ENCODE measurements at places on chromosomes 3 and 15.

DNA sequence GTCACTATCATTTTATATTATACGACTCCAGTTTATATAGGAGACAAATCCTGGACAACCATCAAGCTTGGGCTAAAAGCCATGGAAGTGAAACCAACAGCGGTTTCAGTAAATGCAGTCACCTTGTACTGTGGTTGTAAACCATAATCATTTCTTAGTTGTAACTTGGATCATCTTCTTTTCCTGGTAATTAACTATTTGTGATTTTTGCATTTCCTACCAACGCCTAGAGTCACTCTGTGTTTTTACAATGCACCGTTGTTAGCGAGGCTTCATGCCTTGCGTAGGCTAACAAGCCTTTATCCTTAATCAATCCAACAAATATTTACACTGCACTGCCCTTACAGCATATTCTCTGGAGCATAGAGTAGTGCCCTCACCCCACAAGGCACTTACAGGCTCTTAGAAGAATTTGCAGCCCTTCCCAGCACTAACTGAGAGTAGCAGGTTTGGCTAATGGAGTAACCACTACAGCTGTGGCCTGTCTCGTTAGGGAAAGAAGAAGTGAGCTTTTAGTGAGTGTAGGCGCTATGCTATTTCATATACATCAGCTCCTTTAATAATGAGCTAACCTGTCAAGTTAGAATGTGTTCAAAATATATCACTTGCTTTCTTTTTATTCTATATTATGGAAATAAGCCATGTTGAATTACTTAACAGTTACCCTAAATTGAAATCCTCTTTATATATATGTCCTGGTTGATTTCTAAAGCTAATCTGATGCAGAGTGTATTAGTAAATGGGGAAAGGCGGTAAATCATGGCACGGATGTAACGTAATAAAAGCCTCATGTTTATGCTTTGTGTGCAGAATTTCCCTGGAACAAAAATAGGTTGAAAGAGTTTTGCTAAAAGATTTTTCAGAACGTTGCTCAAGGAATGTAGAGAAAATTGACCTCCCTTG is 62.8 kb downstream of the ABHD2 start:
- no peak for DNase-seq

GRCh38 chr15:47184908-47185801 is 532.1 kb upstream of the SEMA6D start:
- no peak for DNase-seq

DNA sequence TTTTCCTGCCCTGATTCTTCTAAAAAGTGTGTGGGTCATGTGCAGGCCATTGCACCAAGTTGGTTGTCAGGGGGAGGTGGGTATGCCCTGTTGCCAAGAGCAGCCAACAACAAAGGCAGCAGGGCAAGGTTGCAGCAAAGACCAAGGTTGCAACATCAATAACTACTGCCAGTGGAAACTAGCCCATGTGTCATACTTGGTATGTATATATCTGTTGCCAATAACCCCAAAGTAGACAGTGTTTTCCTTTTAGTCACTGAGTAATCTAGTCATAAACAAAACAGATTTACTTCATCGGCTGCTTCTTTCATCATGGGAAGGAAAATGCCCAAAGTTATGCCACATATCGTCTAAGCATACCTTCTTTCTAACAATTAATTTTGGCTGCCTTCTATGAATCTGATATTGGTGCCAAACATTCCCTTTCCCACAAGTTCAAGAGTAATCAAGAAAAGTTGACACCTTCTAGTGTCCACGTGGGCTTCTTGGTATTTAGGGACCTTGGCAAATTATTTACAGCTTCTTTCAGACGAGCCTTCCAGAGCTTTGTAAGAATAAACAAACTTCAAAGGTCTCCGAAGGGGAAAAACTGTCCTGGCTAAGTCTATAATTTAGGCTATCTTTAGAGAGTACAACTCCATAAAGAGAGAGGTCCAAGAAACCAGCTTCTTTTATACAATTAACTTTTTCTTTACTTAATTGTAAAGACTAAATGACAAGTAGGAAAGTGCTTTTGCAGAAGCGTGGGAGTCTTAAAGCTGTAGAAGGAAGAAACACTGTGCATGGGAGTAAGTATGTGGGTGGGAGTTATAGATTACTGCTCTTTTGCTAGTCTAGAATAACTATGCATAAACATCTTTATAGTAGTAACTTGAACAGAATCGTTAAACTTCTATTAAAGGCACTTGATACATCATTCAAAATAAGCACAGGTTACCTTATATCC is 10.0 kb upstream of the MBNL1 start:
- DNase-seq: peak; percentile 73

DNA sequence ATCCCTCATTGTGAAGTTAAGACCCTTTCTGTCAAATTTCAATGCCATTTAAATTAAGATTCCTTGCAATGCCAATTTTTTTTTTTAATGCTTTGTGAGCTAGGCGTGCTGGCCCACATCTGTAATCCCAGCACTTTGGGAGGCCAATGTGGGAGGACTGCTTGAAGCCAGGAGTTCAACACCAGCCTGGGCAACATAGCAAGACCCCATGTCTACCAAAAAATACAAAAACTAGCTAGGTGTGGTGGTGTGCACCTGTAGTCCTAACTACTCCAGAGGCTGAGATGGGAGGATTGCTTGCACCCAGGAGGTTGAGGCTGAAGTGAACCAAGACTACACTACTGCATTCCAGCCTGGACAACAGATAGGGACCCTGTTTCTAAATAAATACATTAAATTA is 5.6 kb upstream of the SH3BP5 start:
- DNase-seq: no peak

- no peak for DNase-seq
Measured at GRCh38 chr3:17032407-17033034, 147.8 kb downstream of the PLCL2 start.

DNA sequence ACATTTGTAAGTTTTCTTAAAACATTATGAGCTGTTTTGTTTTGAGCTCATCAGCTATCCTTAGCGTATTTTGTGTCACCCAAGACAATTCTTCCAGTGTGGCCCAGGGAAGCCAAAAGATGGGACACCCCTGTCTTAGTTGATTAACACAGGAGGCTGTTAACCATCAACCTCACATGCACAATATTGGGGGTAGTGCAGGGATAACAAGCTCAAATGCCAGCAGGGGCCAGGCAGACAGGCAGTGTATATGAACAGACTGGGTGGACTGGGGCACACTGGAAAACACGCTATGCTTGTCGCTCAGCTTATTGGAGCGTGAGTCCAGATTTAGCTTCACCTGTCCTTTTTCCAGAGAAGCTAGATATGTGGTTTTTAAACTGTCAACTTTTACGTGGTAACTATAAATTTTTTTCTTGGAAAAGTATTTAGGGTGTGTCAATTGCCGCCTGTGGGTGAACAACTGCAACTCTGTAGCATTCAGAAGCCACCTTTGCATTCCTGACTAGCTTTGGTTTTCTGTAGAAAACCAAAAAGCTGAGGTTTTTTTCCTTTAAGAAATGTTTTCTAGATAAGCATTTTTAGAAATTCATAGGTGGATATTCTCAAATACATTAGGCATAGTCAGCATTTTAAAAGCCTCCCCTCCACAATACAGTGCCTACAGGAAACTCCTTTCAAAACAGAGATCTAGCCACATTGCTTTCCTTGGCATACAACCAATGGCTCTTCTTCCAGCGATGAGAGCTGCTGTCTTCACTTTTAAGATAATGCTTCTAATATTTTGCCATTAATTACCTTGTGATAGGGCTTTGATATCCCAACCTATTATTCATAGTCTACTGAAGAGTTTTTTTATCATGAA is 14.6 kb downstream of the PSMD6 start:
- DNase-seq: no peak

DNA sequence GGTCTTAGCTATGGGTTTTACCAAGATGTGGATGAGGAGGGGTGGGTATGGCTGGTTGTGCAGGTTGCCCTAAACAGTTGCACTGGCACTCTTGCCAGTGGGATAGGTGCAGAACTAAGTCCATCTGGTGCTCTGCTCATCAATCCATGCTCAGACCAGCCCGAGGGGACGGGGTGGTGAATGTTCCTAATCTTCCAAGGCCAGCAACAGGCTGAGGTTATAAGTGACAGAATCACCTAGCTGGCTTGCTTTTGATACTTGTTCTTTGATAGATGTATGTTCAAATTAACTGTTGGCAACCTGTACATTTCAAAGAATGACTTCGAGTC is 53.5 kb upstream of the CCR2 start:
- no peak for DNase-seq

- DNase-seq: no peak
Measured at GRCh38 chr3:196055240-196055639, 26.6 kb downstream of the TFRC start.

DNA sequence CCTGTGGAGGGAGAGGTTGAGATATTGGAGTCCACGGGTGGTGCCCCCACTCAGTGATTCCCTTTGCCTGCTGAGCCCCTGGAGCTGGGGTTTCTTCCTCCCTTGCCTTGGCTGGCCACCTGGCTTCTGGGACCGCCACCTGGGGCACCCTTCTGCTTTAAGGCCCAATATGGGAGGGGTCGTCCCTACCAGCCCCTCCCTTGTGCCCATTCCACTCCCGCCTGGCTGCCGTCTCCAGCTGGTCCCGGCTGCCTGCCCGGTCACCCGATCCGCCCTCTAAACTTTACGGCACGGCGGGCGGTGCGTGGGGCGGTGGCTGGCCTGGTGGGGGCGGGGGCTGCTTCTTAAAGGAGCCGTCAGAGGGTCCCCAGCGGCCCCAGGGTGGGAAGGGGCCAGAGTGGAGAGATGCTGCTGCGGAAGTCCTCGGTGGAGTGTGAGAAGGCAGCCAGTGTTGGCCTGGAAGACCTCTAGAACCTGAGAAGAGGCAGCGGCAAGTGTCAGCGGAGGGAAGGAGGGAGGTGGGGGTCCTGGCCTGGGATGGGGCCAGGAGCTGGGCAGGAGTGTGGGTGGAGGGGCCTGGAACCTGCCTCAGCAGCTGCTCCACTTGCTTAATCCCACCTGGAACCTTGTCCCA is 1.6 kb upstream of the SEMA3B start:
- no peak for DNase-seq

DNA sequence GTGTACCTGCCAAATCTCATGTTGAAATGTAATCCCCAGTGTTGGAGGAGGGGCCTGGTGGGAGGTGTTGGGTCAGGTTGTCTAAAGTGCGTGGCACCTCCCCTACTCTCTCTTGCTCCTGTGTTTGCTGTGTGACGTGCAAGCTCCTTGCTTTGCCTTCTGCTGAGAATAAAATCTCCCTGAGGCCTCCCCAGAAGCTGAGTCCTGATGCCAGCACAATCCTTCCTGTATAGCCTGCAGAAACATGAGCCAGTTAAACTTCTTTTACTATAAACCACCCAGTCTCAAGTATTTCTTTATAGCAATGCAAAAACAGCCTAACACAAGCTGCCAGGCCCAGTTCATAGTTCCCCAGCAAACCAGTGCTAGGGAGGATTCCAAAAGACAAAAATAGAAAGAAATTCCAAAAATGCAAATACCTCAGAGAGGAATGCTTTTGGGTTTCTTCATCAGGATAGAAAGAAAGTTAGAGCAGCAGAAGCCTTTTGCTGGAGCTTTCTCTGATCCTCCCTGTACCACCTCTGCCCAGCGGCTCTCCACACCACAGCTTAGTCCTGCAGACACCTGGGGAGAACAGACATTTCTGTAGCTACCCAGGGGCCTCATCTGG is 25.9 kb upstream of the CDV3 start:
- no peak for DNase-seq

- no peak for DNase-seq
Measured at GRCh38 chr3:187400756-187401155, 32.6 kb downstream of the RTP4 start.

All from NK-92 treated with Interleukin-12 subunit alpha and Interleukin-12 subunit beta, amount 100 ng/mL, for 24 hours (cell line).